Small intestine (tissue), 16 donors: ENCODE measurements at places on chromosomes 12 and 14. TPM values are rescaled to one million over a fixed set of nuclear protein-coding genes. Genes with fewer than 3 reads are reported as not detected.

Gene DLK1
- polyA plus RNA-seq: 7.9 TPM

Gene ADAM21
- 0.06 TPM for polyA plus RNA-seq

Gene FAM222A
- 7.5 TPM for polyA plus RNA-seq

Gene TCL1A
- not detected for polyA plus RNA-seq

Gene NRL
- 2.4 TPM for polyA plus RNA-seq

Gene COCH
- 0.76 TPM for polyA plus RNA-seq

Gene RPL10L
- polyA plus RNA-seq: not detected

Gene EFCAB11
- 4.2 TPM for polyA plus RNA-seq

Gene HPD
- polyA plus RNA-seq: 0.78 TPM
